Pancreas (tissue), 10 donors: ENCODE measurements at places on chromosomes 1 and 21. TPM values are rescaled to one million over a fixed set of nuclear protein-coding genes. Genes with fewer than 3 reads are reported as not detected.

- DNase-seq, result peak; percentile 65
Observed at GRCh38 chr1:93446837-93447451, 974 bp upstream of the FNBP1L start.

- no peak for DNase-seq
Observed at GRCh38 chr1:245842106-245842505, 665.0 kb downstream of the SMYD3 start.

DNA sequence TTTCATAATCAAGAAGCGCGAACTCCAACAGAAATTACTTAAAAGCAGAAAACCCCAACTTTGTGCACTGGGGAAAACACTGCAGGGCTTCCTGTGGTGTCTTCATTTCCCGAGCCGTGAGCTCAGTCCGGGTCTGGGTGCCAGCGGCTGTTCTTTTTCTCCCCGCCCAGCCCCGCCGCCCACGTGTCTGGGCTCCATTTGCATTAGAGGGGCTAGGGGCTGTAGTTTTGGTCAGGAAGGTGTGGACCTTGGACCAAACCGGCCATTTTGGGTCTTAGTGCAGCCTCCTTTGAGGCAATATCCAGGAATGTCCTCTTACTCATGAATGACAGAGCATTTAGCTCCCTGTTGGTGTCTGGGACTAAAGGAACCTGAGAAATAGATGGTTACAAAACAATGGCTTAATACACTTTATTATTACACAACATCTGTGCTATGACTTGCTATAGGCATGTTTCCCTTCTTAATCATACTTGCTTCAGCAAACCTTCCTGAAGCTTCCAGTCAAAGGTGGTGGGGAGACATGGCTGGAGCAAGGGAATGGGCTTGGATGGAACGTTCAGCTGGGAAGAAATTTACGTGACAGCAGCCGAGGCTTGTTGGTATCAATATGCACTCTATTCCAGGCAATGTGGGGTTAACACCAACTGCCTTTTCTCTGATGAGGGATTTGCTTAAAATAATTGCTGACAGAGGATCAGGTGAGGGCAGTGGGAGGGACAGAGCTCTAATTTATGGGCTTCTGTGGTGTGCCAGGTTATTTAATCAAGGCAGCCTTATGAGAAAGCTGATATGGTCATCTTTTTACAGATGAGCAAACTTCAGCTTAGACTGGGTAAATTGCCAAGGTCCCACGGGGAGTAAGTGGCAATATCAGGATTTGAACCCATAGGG, 1.1 kb downstream of the AGTRAP start:
- peak; percentile 65 for DNase-seq

DNA sequence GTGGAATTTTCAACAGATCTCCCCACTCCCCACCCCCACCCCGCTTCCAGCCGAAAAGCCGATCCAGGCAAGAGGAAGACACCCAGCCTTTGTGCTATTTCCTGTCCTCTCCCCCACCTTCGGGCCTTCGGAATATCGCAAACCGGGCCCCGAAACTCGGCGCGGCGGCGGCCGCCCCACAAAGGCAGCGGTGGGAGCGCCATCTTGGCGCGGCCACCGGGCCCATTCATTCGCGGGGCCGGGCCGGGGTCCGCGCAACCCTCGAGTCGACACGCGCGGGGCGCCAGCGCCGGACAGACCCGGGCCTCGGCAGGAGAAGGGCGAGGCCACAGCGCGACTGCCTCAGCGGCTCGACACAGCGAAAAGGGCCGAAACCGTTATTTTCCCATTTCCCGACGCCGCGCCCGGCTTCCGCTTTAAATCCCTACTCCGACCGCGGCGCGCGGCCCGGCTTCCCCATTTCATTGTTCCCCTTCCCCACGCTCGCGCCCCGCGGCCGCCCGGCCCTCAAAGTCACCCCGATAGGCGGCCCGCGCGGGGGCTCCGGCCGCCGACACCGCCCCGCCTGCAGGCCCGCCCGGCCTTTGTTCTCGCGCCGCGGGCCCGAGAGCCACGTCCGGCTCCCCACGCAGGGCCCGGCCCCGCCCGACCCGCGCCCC, 911 bp downstream of the GNB1 start:
- DNase-seq, result no peak

DNA sequence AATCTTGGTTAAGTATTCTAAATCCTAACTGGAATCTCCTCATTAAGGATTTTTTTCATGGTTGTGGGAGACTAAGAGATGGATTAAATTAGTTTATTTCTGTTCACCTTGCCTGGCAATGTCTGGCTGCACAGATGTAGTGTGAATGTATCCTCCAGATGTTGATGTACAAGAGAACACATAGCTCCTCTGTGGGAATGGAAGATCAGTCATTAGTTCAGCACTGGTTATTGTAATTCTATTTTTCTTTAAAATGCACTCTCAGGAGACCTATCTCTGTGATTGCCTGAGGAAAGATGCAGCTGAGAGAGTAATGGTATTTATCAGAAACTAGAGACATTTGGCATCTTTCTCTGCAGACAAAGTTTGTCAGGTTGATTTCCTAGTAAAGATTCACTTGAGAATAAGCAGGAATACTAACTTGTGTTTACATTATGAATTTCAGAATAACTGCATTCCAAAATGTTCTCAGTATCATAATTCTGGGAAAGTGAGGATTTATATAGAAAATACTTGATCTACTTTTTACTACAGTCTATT, 178.6 kb downstream of the GIPC2 start:
- no peak for DNase-seq

DNA sequence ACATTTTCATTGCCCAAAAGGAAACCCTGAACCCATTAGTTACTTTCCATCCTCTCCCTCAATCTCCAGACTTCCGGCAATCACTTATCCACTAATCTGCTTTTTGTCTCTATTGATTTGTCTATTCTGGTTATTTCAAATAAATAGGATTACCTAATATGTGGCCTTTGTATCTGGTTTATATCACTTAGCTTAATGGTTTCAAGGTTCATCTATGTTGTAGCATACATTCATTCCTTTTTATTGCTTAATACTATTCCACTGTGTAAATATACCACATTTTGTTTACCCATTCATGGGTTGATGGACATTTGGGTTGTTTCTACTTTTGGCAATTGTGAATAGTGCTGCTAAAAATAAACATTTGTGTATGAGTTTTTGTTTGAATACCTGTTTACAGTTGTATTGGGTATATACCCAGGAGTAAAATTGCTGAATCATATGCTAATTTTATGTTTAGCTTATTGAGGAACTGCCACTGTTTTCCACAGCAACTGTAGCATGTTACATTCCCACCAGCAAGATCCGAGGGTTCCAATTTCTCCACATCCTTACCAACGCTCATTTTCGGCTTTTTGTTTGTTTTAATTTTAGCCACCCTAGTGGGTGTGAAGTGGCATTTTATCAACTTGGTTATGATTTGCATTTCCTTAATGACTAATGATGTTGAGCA, 2.5 kb upstream of the SLC25A44 start:
- DNase-seq, result no peak

DNA sequence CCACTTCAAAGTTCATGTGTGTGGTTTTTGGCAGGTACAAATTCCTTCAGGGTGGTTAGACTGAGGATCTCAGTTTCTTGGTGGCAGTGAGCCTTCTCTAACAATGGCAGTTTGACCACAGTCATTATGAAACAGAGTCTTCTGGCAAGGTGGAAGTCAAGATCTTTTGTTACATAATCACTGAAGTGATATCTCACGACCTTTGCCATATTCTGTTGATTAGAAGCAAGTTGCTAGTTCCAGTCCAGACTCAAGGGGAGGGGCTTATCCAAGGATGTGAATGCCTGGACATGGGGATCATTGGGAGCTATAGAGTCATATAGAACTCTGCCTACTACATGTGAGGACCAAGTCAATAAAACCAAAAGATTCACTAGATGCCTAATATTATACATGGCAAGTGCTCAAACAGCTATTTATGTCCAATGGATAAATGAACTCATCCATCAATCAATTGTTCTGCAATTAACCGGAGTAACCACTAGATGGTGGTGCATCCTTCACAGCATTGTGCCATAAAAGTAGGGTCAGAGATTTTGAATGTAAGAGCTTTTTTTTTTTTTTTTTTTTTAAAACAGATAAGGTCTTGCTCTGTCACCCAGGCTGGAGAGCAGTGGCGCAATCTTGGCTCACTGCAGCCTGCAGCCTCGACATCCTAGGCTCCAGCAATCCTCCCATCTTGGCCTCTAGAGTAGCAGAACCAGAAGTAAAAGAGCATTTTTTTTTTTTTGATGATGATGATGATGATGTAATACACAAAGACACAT, 131.9 kb downstream of the CRB1 start:
- DNase-seq, result no peak

ATAD3C gene
- total RNA-seq, result 4.1 TPM

RCC2 gene
- total RNA-seq, result 11.5 TPM
